Stimulated activated CD4-positive, alpha-beta T cell treated with anti-CD3 and anti-CD28 coated beads, Interleukin-4, amount 100 ng/mL, for 48 hours (primary cell): ENCODE measurements at places on chromosomes 5 and 9.

DNA sequence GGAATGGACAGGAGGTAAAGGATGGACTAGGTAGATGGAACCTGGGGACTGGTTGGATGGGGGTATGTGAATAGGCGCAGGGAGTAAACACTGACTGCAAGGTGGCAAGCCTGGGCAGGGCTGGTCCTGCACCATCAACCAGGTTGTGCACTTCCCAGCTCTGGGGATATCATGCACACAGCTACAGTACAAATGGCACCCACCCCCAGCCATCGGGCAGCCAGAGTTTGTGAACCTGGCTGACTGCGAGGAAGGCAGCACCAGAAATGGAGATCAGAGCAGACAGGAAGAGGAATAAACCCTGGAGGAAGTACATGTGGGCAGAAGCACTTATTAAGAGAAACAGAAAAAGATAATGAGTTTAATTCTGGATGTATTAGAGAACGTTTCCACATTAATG is 229.1 kb downstream of the ESM1 start:
- DNase-seq = no peak

- DNase-seq = no peak
Measured at GRCh38 chr9:89404074-89404473, 85.8 kb downstream of the SECISBP2 start.

GRCh38 chr5:157088342-157088990 is 20.4 kb downstream of the HAVCR2 start:
- DNase-seq = no peak

DNA sequence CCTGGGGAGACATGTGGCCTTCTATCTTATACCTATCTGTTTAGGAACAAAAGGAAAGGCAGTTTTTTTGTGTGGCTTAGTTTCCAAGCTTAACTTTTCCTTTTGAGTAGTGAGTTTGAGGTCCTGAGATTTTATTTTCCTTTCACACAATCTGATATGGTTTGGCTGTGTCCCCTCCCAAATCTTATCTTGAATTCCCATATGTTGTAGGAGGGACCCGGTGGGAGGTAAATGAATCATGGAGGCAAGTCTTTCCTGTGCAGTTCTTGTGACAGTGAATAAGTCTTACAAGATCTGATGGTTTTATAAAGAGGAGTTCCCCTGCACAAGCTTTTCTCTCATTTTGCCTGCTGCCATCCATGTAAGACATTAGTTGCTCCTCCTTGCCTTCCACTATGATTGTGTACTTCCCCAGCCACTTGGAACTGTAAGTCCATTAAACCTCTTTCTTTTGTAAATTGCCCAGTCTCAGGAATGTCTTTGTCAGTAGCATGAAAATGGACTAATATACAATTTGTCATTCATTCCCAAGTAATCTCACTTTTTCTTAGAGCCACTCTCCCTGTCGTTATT is 4.7 kb upstream of the CLTB start:
- DNase-seq = no peak

DNA sequence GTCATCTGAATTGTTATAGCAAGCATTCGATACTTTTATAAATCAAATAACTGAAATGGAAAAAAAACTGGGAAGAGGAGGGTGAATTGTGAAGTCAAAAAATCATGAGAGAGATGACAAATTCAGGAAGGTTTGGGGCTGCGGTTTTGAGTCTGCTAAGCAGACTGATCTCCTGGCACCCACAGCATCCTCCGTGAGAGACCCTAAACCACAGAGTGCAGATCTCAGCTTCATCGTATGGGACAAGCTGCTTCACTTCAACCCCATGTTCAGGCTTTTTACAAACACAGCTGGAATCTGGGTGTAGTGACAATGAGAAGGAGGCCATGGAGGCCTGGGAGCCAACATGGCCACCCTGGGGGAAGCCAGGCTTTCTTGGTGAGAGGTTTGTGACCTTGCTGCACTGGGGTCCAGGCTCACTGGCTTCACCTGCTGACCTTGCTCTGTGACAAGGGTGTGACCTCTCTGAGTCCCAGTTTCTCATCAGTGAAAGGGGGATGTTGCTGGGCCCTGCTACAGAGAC is 19.4 kb downstream of the USP20 start:
- DNase-seq = no peak

DNA sequence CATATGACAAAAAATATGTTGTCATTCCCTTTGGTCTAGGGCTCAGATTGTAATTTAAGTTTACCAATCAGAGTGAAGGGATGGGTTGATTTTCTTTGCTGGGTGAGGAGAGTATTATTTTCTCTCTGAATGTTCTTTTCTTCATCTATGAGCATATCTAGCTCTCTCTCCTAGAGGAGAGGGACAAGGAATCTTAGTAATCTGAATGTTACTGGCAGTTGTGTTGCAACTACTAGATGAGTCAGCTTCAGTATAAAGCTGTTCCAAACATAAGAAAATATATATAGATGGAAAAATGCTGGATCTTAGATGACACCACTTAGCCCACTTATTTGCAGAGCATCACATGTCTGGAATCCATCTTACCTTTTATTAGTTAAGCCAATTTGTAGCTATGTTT is 259.3 kb downstream of the TUSC1 start:
- no peak for DNase-seq

DNA sequence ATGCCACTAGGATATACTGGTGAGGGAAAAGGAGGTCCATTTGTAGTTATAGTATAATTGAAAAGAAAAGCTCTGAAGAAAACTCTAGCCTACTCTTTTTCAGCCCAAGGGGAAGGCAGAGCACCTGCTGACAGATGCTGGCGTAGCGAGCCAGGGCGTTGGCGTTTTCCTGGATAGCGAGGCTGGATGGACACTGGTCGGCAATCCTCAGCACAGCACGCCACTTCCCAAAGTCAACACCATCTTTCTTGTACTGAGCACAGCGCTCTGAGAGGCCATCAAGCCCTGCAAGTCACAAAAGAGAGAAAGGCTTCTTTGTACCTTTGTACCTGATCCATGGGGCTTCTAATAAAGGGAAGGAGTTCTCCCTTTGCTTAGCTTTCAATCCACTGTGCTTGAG is 8.2 kb downstream of the ALDOB start:
- no peak for DNase-seq

GRCh38 chr5:73654819-73655318 is 28.9 kb downstream of the ARHGEF28 start:
- no peak for DNase-seq

- no peak for DNase-seq
Measured at GRCh38 chr5:65883461-65883860, 42.9 kb upstream of the ERBIN start.

GRCh38 chr5:54601411-54602230 is 84.1 kb downstream of the SNX18 start:
- no peak for DNase-seq
